Stimulated activated CD4-positive, alpha-beta T cell treated with anti-CD3 and anti-CD28 coated beads, Interleukin-1b, Interleukin-23, amount 100 ng/mL, for 1 hour (primary cell): ENCODE measurements at places on chromosomes 3 and 15.

DNA sequence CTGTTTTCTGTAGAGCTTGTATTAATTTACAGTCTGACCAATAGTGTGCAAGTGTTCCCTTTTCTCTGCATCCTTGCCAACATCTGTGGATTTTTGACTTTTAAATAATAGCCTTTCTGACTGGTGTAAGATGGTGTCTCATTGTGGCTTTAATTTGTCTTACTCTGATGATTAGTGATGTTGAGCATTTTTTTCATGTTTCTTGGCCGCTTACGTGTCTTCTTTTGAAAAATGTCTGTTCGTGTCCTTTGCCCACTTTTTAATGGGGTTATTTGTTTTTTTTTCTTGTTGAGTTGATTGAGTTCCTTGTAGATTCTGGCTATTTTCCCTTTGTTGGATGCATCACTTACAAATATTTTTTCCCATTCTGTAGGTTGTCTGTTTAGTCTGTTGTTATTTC, 7.6 kb upstream of the ACOX2 start:
- no peak for DNase-seq

DNA sequence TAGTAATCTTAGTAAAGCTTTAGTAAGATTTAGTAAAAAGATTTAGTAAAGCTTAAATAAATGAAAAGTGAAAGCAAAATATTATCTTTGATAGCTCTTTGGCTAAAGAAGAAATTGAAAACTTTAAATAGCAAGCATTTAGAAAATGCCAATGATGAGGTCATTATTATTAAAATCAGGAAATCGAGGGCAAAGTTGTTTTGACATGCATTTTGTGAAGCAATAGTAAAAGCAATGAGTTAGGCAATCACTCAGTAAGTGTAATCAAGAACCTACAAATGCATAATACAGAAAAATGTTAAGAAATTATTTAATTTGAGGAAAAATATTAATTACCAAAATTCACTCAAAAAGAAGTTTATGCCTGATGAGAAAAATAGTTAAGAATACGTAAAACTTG, 280.3 kb upstream of the MME start:
- DNase-seq, result no peak

GRCh38 chr3:32200490-32200889, 38.0 kb upstream of the CMTM8 start:
- no peak for DNase-seq

DNA sequence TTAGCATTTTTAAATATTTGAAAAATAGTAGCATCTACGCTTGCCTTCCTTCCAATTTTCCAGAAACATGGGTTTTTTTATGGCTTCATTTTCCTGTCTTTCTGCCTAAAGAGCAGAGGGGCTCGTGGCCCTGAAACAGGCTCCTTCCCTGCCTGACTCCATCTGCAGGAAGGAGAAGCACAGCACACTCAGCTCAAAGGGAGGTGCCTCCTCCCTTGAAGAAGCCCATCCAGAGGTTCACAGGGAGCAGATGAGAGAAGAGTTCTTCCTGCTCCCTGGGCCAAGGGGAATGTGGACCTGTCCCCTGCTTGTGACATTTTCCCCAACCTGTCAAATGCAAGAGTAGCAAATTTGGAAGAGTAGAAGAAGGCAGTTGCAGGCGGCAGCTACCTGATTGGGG, 55.8 kb downstream of the BBX start:
- no peak for DNase-seq
